T-cell (primary cell): ENCODE measurements at places on chromosomes 4 and X.

DNA sequence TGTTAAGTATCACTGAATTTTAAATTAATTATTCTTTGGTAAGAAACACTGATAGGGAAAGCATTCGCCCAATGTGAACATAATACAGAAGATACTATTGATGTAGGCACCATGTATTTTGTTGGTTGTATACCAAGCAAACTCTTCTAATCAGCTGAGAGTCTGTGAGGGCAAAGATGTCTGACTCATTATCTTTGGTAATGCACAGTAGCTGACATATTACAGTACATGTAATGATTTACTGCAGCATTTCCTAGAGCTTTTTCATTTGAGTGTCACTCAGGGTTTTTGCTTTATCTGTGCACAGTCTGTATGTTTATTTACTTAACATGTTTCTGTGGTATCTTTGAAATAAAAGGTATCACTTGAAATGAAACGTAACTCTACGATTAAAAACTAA is 49.2 kb downstream of the CENPVL3 start:
- no peak for DNase-seq

DNA sequence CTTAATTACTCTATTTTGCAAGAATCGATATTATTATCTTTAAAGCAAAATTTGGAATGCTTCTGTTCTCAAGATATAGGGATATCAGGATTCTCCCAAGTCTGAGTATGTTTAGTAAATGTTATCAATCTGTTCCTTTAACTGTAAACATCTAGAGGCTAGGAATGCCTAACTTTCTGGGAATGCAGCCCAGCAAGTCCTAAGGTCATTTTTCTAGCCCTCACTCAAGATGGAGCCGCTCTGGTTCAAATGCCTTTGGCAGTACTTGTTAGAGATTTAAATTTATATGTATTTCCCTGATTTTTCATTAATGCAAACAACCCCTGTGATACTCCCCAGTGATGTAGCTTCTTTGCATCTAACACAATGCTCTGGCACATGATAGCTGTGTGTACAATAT is 623.8 kb upstream of the LCORL start:
- DNase-seq = no peak

GRCh38 chrX:105648732-105649131 is 173.6 kb upstream of the NRK start:
- DNase-seq = no peak

- DNase-seq = no peak
Observed at GRCh38 chrX:154695911-154696675, 42.7 kb upstream of the CTAG2 start.

DNA sequence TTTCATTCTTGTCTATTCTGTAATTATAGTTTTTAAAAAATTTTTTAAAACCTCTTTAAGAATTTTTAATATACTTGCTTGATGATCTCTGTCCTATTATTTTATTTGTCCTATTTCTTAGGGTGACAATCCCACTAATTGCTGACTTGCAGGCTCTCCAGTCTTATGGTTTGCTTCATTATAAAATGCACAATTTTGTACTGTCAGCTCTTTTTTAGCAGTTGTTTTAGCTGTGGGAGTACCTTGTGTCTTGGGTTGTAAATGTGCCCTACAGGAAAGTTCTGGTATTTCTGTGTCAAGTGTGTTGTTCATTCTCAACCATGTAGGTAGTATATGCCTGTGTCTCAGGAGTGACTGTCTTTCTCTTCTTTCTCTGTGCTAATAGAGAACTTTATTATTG is 118.2 kb upstream of the IL15 start:
- no peak for DNase-seq

DNA sequence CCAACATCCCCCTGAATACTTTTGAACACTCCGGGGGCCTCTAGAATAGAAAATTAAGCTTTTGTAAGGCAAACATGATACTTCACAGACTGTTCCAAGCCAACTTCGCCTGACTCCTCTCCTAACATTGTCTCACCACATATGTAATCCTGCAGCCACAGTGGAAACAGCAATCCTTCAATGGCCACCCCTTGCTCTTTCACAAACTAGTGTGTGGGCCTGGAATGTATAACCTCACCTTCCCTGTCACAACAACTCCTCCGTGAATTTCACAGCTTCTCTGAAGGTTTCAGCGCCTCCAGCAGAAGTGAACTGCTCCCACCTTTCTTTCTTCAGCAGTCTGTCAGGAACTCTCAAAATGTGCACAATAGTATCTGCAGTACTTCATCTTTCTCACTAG is 185.1 kb downstream of the ADGRL3 start:
- DNase-seq = no peak

DNA sequence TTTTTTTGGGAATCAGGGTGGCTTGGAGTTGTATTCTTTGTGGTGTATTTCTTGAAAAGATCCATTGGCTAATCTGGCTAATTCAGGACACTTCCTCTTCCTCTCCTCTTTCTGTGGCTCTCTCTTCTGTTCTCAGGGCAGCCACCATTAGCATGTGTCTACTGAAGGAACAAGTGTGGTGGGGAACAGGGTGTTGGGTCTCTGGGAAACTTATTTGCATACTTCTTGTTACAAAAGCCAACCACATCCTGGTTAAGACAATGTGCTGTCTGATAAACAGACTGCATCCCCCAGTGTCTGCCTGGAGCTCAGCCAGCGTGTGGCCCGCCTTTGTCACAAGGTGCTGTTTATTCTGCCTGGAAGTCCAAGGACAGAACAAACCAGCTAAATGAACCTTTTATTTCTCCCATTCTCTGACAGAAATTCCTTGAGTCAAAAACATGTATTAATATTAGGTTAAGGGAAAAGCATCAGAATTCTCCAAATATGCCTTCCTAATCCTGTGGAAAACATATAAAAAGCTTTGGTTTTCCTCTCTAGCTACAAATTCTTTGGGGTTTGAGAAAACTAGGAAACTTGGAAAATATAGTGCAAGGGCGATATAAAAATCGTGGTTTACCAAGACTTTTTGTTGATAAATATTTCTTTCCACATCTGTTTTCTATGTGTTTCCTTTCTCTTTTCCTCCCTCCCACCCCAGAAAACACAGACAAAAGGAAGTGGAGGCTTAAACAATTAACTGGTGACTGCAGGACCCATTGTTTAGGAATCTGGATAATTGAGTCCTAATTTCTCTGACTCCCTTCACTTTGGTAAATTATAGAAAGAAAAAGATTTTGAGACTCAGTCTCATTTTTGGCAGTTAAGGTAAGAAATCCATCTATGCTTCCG is 203.6 kb downstream of the SPRY1 start:
- peak; percentile 75 for DNase-seq
